NCI-H187 (cell line): ENCODE measurements at places on chromosomes 12 and 14.
A peak's percentile ranks its signal among the peaks of the same experiment; 100 is the strongest.

GRCh38 chr14:71036433-71036832 lies 129.2 kb downstream of the PCNX1 start:
- DNase-seq = no peak

DNA sequence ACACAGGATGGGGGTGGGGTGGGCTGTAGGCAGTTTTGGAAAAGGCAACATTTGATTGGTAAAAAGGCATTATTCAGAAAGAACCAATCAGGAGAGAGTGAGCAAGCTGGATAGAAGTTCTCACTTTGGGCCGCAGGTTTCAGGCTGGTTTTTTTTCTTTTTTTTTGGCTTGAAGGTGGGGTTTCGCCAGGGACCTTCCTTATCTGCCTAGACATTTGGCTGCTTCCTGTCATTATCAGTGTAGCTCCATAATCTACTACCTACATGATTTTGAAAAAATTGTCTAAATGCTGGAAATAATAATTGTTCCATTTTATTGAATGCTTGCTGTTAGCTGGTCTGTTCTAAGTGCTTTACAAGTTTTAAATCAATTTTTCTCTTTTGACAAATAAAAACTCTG lies 649.0 kb downstream of the TMTC2 start:
- no peak for DNase-seq

GRCh38 chr14:35883677-35884293 lies 57.6 kb downstream of the BRMS1L start:
- peak; percentile 24 for DNase-seq

GRCh38 chr12:7678744-7679143 lies 13.0 kb upstream of the APOBEC1 start:
- DNase-seq = no peak

DNA sequence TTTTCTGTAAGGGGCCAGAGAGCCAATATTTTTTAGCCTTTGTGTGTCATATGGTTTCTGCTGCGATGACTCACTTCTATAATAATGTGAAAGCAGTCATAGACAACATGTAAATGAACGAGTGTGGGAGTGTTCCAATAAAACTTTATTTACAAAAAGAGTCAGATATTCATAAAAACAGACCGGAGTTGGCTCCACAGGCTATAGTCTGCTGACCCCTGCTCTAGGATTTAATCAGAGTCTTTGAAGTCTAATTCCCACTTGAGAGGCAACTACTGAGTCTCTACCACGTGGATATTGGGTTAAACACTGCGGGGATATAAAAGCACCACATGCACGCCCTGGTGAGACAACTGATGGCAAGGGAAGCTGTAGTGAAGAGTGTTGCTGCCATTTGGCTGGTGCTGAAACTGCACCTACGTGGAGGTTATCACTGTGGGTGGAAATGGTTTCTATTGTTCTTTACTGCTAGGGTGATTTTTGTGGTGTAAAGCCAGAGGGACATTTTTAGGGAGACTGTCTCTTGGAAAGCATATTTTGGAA lies 3.6 kb upstream of the NINJ2 start:
- no peak for DNase-seq

GRCh38 chr12:66279123-66279712 lies 23.1 kb upstream of the HELB start:
- no peak for DNase-seq

- DNase-seq = no peak
These were observed 66.7 kb downstream of the RESF1 start for GRCh38 chr12:32025906-32026305.

DNA sequence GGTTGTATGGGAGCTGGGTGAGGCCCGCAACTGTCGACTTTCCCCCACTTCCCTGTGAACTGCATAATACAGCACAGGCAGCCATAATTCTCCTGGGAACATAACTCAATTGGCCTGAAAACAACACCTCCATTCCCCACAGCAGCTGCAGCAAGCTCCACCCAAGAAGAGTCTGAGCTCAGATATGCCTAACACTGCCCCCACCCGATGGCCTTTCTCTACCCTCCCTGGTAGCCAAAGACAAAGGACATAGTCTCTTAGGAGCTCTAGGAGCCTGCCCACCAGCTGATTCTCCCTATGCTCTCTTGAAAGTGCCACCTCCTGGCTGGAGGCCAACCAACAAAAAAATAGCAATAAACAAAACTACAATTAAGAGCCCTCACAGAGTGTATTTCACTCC lies 542.7 kb upstream of the LMO3 start:
- DNase-seq = no peak

- DNase-seq = no peak
These were observed 26.3 kb downstream of the ZFP36L1 start for GRCh38 chr14:68766299-68767247.

GRCh38 chr12:117098361-117099217 lies 627 bp downstream of the TESC start:
- no peak for DNase-seq

GRCh38 chr14:72617391-72618031 lies 276.4 kb downstream of the DPF3 start:
- no peak for DNase-seq

DNA sequence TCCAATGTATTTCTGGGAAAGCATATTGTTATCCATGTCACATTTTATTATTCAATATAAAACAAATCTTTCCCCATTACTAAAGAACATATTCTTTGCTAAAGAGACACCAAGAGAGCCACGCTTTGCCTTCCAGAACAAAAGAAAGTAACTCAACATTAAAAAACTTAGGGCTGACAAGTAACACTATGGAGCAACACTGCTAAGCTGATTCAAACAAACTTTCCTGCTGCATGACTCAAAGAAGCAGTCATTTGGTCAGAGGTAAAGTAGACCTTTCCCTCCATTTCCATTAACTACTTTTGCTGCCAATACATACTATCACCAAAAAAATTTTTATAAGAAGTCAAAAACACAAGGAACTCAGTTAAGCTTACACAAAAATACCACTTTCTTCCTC lies 83.0 kb downstream of the DENND5B start:
- no peak for DNase-seq

DNA sequence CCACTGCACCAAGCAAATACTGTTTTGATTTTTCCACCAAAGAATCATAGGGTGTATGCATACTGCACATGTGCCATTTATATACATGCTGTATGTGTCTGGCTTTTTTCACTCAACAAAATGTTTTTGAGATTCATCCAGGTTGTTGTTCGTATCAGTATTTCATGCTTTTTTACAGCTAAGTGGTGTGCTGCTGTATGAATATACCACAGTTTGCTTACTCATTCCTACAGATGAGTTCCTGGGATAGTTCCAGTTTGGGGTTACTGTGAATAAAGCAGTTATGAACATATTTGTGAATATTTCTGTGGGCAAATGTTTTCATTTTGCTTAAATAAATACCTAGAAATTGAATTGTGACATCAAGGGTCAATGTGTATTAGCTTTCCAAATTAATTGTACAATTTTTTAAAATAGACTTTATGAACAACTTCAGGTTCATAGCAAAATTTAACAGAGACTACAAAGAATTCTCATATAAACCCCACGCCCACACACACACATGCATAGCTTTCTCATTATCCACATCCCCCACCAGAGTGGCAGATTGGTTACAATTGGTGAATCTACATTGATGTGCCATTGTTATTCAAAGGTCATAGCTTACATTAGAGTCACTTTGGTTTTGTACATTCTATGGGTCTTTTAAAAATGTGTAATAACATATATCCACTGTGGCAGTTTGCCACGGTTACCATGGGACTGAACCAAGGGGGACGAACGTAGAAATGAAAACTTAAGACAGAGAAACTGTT lies 6.9 kb upstream of the KRT6A start:
- DNase-seq = no peak

- no peak for DNase-seq
These were observed 3.3 kb downstream of the DDHD1 start for GRCh38 chr14:53149668-53150316.

DNA sequence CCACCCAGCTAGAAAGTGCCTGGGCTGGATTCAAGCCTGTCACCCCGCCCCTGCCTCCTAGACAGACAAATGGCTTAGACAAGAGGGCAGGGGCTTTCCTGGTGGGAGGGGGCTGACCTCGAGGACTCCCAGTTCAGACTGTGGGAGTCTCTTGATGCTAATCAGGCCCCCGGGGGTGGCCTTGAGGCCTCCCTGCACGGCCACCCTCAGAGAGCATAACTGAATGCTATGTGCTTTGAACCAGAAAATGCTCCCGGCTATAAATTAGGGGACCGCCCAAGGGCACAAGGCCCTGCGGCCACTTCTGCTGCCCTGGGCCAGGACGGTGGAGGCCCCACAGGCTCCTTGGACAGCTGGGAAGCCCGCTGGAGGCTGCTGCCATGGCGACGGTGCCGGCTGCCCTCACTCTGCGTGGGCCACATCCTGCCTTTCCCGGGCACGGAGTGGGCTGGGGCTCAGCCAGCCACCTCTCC lies 111.0 kb upstream of the NCOR2 start:
- DNase-seq = no peak

DNA sequence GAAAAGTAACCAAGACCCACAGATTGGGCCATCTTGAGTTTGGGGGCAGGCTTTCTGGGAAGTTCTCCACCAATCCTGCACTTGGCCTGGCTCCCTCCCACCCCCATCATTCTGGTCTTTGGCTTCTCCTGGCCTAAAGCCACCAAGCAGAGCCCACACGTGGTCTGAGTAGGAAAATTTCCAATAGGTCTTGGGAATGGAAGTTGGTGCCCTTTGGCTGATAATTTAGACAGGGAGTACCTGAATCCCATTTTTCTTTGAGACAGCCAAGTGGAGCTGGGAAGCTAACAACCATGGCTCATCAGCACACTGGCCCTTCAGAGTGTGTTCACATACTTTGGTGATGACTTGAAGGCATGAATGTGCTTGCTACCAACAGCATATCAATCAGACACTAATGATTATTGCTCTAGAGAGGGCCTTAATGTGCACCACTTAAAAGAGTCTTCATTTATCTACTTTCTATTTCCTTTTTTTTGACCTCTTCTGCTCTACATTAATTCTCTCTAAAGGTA lies 156.0 kb downstream of the EGLN3 start:
- DNase-seq = no peak
